ENCODE measurements at places on chromosomes 6 and 20.

DNA sequence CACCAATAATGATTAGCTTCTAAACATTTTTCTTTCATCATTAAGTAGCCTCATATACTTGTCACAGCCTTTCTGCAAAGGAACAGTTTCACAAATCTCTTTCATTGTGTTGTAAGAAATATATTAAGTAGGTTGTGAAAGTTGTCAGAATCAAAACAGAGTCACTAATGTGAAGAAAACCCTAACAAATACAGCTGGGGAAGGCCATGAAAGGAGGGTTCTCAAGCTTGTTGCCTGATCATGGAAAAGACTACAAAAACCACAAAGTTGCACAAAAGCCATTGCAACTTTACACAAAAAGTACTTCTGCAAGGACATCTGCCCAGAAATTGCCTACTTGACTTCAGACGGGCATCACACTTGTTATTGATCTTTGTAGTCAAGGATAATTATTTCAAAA, 216.1 kb downstream of the ALDH8A1 start:
- DNase-seq = no peak

DNA sequence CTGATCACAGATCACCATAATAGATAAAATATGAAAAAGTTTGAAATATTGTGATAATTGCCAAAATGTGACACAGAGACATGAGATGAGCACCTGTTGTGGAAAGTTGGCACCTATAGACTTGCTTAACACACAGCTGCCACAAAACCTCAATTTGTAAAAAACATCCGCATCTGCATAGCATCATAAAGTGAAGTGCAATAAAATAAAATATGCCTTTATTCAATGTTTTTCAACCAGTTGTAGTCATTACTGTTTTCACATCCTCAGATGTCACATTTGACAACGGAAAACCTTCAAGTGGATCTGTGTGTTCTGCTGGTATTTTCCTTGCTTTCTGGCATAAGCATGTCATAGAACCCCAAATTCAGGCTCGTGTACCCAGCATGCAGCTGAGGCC, 50.2 kb upstream of the IFNGR1 start:
- peak; percentile 23 for DNase-seq

GRCh38 chr6:168343239-168344150, 23.9 kb upstream of the DACT2 start:
- no peak for DNase-seq

DNA sequence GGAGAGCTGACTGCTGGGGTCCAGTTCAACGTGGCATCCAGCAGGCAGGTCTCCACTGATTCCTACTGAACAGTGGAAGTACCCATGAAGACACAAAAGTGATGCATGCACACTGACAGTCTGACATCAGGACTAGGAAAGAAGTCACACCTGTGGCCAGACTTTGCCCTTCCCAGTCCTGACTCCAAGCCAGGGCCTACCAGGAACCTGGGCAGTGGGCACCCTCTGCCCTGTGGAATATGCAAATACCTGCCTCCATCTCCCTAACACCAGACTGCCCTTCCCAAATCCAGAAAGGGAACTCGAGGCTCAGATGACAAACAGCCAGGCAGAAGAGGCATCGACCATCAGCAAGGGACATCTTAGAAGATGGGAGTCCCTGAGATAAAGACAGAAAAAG, 50.9 kb downstream of the SLC23A2 start:
- DNase-seq = no peak

All from CD4-positive, alpha-beta T cell treated with Interleukin-10 for 1 hour (primary cell).